ENCODE measurements at places on chromosomes 2 and 18.

- DNase-seq: no peak
Observed at GRCh38 chr18:22765896-22766295, 167.2 kb upstream of the RBBP8 start.

- DNase-seq: no peak
Observed at GRCh38 chr2:160914217-160914616, 246.0 kb upstream of the TANK start.

GRCh38 chr2:114192362-114192761 is 250.1 kb upstream of the DPP10 start:
- DNase-seq: no peak

DNA sequence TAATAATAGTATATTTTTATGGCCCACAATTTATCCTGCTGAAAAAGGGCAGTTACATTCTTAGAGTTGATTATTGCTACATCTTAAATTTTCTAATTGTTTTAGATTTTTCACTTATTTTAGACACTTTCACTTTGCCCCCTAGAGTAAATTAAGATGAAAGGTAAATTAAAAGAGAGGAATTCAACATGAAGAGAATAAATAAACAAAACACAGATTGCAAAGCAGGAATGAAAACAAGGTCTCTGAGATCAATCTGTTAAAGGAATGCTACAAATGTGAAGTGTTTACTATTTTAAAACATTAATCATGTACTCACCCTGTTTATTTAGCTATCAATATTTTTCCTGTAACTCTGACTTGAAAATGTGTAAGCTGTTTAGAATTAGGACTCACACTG is 113.5 kb upstream of the ETAA1 start:
- no peak for DNase-seq
